ENCODE measurements at places on chromosomes 16 and 17.
A peak's percentile ranks its signal among the peaks of the same experiment; 100 is the strongest.

DNA sequence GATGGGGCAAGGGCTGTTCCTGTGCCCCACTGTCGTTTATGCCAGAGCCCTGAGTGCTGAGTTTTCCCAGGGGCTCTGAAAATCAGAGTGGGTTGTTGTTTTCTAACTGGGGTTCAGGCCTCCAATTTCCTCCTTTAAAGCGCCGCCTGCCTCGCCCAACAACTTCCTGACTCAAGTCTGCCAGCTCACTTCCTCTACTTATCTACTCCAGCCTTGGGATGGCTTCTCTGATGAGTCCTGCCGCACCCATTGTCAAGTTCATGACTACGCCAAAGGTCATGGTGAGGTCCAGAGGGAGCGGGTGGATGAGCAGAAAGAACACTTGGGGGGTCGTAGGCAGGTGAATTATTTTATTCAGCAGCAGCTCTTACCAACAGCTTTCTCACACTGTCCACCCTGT, 104.7 kb downstream of the UTP18 start:
- no peak for DNase-seq

DNA sequence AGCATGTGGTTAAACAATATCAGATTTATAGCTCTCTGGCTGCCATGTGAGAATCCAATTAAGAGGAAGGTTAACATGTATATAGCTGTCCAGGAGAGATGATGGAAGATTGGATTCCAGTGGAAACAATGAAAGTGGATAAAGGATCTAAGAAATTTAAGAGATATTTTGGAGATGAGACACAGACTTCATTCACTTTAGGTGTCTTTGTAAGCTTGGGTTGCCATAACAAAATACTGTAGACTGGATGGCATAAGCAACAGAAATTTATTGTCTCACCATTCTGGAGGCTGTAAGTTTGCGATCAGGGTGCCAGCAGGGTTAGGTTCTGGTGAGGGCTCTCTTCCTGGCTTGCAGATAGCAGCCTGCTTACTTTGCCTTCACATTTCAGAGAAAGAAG, 155.9 kb upstream of the MYOCD start:
- no peak for DNase-seq

- no peak for DNase-seq
Measured at GRCh38 chr16:83946781-83947566, 6.1 kb upstream of the OSGIN1 start.

- DNase-seq = no peak
Measured at GRCh38 chr17:34547453-34548063, 31.8 kb upstream of the TMEM132E start.

- no peak for DNase-seq
Measured at GRCh38 chr16:85425074-85425662, 188.0 kb upstream of the GSE1 start.

- DNase-seq = no peak
Measured at GRCh38 chr16:6309271-6309670, 1023.4 kb upstream of the RBFOX1 start.

DNA sequence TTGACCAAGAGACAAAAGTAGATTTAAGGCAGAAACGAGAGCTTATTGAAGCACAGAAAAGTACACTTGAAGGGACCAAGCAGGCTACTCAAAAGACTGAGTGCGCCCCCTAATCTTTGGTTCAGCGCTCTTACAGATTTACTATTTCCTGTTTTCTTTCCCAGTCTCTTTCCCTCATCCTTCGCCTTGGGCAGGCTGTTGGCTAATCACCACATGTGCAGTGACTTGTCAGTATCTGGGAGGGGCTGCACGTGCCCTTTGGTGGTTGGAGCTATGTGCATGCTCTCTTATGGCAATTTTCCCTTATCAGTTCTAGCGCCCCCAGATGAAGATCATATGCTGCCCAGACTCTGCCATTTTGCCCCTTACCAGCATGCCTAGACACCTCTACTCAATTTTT, 35.4 kb upstream of the SHISA6 start:
- no peak for DNase-seq

DNA sequence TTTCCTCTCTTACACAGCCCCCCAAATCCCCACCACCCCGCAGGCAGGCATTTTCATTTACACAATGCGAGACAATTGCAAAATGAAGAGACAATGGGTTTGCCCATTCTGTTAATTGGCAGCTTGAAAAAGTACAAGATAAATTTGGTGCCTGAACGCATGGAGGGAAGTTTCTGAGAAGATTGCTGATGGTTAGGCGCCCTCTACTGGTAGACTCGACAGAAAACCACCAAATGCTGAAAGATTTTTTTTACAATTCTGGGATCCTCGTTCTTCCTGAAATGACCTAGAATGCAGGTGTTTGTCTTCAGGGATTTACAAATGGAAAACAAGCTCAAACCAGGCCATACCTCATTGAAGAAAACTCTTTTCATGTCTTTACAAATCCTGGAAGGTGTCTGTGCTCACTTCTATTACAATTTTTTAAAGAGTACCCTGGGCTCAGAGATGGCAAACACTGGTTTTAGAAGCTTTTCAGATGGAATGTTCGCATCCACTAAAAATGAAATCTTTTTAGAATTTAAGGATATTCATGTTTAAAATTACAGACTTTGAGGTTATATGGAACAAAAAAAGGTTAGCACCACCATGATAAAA, 338.5 kb downstream of the PMP22 start:
- peak; percentile 33 for DNase-seq

DNA sequence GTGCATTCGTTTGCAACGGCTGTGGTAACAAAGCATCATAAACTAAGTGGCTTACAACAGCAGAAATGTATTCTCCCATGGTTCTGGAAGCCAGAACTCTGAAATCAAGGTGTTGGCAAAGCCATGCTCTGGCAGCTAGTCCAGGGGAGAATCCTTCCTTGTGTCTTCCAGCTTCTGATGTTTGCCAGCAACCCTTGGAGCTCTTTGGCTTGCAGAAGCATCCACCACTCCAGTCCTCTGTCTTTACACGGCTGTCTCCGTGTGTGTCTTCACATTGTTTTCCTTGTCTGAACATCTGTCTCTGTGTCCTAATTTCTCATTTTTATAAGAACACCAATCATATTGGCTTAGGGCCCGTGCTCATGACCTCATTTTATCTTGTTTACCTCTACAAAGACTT, 265.3 kb upstream of the HSBP1 start:
- no peak for DNase-seq

DNA sequence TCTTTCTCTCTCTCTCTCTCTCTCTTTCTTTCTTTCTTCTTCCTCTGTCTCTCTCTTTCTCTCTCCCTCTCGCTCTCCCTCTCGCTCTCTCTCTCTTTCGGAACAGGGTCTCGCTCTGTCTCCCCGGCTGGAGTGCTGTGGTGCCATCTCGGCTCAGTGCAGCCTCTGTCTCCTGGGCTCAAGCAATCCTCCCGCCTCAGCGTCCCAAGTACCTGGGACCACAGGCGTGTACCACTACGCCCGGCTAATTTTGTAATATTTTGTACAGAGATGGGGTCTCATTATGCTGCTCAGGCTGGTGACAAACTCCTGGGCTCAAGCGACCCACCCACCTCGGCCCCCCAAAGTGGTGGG, 12.7 kb upstream of the KLHDC4 start:
- no peak for DNase-seq

- no peak for DNase-seq
Measured at GRCh38 chr17:16938496-16939207, 33.3 kb downstream of the TNFRSF13B start.

GRCh38 chr17:76726776-76727718, at the start of gene METTL23:
Gene METTL23 (plus strand): TSS chr17:76726839. CDS start chr17:76729711, 2,872 bp downstream.
- peak; percentile 72 for DNase-seq

GRCh38 chr16:56212144-56212543, 20.9 kb downstream of the GNAO1 start:
- DNase-seq = no peak

- no peak for DNase-seq
Measured at GRCh38 chr17:2798188-2798587, 1.9 kb downstream of the RAP1GAP2 start.

DNA sequence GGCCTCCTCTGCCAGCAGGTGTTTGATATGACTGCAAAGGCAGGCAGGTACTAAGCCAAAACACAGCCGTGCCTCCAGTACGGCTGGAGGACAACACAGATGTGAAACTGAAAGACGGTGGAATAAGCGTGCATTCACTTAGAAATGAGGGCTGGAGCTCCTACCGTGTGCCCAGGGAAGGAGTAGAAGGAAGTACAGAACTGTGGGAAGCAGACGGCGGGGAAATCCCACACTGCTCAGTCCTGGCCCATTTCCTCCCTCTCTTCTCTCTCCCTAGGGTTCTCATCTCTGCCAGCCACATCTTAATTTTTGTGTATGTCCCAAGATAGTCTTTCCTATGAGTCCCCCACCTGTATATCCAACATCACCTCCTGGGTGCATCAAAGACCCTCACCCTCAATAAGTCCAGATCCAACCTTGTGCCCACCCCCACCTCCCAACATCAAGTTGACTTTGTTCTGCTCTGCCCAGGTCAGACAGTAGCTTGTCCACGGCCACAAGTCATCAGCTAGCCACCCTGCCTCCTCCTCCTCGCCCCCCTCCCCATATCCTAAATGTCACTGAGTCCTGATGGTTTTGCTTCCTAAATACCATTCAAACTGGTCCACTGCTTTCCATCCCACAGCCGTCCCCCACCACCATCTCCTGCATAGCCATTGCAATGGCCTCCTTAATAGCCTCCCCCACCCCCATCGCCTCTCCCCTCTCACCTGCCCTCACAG, 77.1 kb upstream of the RPL38 start:
- no peak for DNase-seq

- DNase-seq = no peak
Measured at GRCh38 chr17:34799751-34800150, 161.5 kb downstream of the CCT6B start.

- DNase-seq = no peak
Measured at GRCh38 chr17:46931596-46931995, 8.6 kb downstream of the GOSR2 start.

DNA sequence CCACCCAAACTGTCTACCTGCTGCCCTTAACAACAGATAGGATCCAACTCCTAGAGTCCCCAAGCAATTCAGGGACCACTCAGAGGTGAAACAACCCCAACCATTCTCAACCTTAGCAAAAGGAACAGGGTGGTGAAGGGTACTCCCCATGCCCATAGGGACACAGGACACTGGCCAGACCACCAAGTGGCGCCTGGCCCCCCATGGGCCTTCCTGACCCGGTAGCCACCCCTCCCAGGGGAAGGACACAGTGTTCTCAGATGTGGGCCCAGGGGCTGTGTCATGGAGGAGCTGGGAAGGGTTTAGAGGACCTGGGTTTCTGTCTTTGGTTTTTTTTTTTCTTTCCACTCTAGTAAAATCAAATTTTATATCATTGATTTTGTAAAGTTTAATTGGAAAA, 9.7 kb upstream of the SLC25A39 start:
- DNase-seq = no peak

GRCh38 chr17:77286641-77287431, 146.1 kb downstream of the SEC14L1 start:
- DNase-seq = no peak

GRCh38 chr16:5024632-5025031, 9.1 kb downstream of the NAGPA start:
- DNase-seq = no peak

DNA sequence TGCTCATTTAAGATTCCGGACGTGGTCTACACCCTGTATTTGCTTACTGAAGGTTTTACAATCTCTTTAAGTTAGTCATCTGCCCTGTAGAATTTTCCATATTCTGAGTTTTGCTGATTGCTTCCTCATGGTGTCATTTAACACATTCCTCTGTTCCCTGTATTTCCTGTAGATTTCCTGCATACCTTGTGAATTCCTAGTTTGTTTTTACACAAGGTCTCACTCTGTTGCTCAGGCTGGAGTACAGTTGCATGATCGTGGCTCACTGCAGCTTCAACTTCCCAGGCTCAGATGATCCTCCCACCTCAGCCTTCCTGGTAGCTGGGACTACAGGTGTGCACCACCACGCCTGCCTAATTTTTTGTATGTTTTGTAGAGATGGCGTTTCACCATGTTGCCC, 66.8 kb downstream of the CMIP start:
- DNase-seq = no peak

- DNase-seq = no peak
Measured at GRCh38 chr17:45771271-45771959, 12.7 kb upstream of the CRHR1 start.

DNA sequence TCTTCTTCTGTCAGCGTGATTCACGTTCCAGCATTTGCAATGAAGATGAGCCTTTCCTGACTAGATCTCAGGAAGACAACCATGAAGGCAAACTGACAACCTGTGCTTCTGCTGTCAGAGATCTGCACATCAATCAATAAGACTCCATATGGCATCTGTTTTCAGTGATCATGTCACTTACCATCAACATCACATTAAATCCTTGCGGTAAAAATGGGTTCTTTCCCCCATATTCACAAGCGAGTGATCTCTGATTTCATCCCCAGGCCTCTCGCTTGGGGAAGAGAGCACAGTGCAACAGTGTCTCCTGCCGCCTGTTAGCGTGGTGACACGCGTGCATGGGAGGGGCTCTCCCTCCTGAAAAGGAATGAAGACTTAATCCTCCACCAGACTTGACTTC, 11.1 kb downstream of the NACA2 start:
- DNase-seq = no peak

DNA sequence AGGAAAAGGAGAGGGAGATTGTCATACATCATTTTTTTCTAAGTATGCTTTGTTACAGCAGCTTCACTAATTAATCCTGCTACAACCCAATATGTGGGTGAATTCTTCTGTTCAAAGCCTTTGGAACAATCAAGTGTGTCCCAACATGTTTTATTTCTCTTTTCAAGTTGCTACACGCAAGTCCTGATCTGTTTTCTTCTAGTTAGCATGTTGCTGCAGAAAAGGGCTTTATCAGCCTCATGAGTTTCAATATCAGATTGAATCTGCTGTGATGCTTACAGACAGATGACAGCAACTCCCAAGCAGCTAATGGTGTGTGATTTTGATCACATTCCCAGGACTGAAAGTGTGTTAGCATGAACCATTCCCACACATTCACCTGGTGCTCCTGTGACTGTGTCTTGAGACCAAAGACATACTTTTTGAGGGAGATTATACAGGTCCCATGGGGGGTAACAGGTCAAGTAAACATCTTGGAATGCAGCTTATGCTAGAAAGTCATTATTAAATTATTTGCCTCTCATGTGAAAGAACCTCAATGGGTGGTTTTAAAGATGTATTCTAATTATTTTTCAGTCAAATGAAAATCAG, 96.9 kb upstream of the KCNJ16 start:
- DNase-seq = no peak

DNA sequence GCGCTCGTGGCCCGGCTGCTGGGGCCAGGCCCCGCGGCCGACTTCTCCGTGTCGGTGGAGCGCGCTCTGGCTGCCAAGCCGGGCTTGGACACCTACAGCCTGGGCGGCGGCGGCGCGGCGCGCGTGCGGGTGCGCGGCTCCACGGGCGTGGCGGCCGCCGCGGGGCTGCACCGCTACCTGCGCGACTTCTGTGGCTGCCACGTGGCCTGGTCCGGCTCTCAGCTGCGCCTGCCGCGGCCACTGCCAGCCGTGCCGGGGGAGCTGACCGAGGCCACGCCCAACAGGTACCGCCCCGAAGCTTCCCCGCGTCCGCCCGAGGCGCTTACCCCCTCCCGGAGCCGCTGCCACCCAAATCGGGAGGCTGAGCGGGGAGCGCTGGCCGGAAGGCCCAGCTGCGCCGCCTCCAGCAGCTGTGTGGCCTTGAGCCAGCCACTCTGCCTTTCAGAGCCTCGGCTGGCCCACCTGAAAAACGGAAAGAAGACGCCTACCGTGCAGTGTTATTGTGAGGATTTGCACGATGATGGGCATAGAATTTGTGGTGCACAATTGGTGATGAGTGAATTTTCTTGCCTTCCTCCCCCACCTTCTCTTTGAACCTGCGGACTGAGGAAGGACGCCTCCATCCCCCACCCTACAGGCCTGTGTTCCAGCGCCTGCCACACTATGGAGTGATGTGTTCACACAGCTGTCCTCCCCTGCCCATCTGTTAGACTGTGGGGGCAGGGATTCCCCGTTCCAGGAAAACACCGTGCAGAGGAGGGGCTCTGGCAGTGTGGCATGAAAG, 523 bp downstream of the NAGLU start:
- peak; percentile 49 for DNase-seq

- DNase-seq = no peak
Measured at GRCh38 chr16:85400305-85401205, 212.6 kb upstream of the GSE1 start.

All from stimulated activated CD4-positive, alpha-beta T cell treated with anti-CD3 and anti-CD28 coated beads, Interleukin-12 subunit alpha, Interleukin-12 subunit beta, amount 100 ng/mL, for 24 hours (primary cell).